ENCODE measurements at places on chromosomes 2 and 18.
A peak's percentile ranks its signal among the peaks of the same experiment; 100 is the strongest.

DNA sequence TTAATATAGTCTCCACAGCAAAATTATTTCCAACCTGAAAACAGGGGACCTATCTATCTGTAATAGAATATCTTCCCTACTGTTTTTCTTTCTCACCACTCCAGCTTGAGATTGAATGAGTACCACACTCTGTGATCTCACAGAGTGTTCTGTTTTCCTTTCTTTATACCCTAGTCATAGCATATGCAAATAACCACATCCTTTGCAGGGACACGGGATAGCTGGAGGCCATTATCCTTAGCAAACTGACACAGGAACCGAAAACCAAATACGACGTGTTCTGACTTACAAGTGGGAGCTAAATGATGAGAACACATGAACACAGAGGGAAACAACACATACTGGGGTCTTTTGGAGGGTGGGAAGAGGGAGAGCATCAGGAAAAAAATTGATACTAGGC, 224.7 kb downstream of the SLC8A1 start:
- no peak for DNase-seq

DNA sequence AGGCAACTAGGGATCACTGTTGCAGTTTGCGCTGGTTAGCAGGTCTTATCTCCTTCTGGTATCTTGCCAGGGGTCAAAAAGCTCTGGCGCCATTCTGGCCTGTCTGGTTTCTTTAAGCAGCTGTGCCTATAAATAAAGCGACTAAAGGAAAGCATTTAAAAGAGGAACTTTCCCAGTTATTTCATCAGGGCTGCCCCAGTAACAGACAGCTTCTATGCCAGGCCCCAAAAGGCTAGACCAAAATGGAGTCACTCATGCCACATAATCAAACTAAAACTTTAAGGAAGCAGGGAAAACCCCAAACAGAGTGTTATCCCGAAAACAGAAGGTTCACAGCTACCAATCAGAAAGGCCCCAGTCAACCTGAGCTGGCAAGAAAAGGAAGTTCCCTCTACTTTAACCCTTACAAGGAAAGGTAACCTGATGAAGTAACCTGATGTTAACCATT, 41.2 kb upstream of the HNRNPA3 start:
- DNase-seq = no peak

- peak; percentile 24 for DNase-seq
Observed at GRCh38 chr2:229714080-229714735, at the start of gene DNER. Gene DNER, minus strand, starts transcription at chr2:229714555. Its CDS starts 132 bp downstream, at chr2:229714423.

GRCh38 chr2:99879481-99879880, 262.9 kb downstream of the AFF3 start:
- DNase-seq = no peak

DNA sequence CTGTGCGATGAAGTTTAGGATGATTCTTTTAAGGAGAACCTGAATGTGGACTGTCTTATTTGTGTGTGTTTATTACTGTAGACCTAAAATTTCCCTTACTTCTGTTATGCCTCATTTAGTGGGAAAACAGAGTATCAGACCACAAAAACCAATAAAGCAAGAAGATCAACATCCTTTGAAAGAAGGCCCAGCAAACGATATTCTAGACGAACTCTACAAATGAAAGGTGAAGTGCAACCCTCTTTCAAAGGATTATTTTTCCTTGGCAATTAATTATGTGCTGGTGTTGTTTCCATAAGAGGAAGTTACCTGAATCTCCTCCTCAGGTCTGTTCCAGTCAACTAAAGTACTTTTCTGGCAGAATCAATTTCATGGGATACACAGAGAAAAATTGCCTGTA, 78.6 kb downstream of the EPB41L5 start:
- no peak for DNase-seq

GRCh38 chr2:172101821-172102390, 794 bp downstream of the DLX2 start:
- peak; percentile 51 for DNase-seq

GRCh38 chr2:40831321-40831873, 379.5 kb upstream of the SLC8A1 start:
- DNase-seq = no peak

- no peak for DNase-seq
Observed at GRCh38 chr2:234395891-234396420, 100.9 kb downstream of the ARL4C start.

DNA sequence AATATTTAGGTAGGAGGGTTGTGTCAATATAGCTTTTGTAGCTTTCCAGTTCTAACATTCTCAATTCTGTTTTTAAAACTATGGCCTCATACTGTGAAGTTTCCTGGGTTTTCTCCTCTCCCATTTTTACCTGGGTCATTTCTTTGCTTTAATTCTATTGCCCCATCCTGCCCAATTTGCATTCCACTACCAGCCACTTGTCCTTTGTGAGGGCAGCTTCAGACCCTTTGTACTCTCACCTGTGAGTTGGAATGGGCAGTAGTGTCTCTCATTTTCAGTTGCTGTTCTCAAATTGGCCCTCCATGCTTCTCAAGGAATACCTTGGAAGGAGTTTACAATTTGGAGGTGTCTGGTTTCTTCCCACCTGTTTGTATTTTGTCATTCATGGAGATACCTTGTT, 108.4 kb downstream of the CAMKMT start:
- DNase-seq = no peak

- DNase-seq = no peak
Observed at GRCh38 chr2:5121642-5122041, 570.5 kb upstream of the SOX11 start.

DNA sequence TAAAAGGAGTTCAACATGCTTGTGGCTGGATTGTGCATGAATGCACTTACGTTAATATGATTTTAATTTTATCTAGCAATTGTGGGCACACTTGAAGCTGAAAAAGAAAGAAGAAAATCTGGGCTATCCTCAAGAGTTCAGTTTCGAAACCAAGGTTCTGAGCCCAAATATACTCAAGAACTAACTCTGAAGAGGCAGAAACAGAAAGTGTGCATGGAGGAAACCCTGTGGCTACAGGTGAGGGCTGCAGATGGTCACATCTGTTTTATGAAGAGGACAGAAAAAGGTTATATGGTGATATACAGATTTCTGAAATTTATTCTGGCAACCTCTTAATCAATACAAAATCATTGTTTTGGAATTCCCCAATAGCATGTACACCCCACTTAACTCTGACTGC, 57.3 kb downstream of the ITGA6 start:
- no peak for DNase-seq

- DNase-seq = no peak
Observed at GRCh38 chr2:213752575-213752974, 468.3 kb downstream of the SPAG16 start.

- no peak for DNase-seq
Observed at GRCh38 chr2:183927406-183928325, 670.7 kb upstream of the ZNF804A start.

DNA sequence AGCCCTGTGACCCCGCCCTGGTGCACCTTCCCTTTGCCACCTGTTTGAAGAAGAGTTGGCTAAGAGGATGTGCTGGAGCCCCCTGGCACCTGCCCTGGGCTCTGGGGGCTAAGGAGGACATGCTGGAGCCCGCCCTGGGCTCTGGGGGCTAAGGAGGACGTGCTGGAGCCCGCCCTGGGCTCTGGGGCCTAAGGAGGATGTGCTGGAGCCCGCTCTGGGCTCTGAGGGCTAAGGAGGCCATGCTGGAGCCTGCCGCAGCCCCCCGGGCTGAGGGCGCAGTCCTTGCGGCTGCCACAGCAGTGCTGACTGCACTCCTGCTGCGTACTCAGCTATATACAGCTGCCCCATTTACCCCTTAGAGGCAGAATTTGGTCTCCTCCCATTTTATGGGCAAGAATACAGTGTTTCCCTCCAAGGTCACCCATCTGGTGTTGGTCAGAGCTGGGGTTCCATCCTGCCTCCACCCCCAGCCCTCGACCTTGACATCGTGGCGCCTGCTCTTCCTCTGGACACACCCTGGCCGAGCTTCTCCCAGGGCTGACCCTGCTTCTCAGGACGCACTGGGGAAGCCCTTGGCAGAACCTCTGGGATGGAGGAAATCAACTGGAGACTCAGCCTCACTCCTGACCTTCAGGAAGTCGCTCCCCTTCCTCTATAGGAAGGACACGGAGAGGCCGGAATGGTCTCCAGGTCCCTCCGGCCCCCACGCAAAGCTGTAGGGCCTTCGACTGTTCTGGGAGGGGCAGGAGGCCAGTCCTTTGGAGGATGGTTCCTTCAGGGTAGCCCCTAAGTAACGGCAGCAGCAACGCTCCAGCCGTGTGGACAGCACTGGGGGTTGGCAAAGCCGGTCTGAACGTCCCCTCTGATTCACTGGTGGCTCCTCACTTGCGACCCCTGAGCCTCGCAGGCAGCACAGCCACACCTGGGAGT, 65.0 kb upstream of the HPCAL1 start:
- no peak for DNase-seq

- no peak for DNase-seq
Observed at GRCh38 chr2:235946590-235946989, 221.6 kb downstream of the GBX2 start.

GRCh38 chr18:63197246-63197869, 122.2 kb downstream of the BCL2 start:
- DNase-seq = peak; percentile 37

DNA sequence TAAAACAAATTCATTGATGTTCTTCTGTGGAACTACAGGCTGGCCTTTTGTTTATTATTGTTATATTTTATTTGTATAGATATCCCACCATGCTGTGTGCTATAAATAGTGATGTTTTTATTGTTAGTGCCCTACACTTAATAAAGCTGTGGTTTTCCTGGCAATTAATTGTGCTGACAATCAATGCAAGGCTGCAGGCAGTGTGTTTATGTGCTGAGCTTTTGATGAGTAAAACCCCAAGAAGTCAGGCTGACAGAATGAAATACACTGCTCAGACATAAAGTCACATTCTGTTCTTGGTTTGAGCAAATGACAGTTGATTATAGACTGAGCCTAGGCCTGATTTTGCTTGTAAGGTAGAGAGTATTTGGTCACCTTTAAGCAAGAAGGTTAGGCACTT, 362.7 kb downstream of the CPS1 start:
- no peak for DNase-seq

- no peak for DNase-seq
Observed at GRCh38 chr18:49631146-49631866, 69.4 kb downstream of the LIPG start.

DNA sequence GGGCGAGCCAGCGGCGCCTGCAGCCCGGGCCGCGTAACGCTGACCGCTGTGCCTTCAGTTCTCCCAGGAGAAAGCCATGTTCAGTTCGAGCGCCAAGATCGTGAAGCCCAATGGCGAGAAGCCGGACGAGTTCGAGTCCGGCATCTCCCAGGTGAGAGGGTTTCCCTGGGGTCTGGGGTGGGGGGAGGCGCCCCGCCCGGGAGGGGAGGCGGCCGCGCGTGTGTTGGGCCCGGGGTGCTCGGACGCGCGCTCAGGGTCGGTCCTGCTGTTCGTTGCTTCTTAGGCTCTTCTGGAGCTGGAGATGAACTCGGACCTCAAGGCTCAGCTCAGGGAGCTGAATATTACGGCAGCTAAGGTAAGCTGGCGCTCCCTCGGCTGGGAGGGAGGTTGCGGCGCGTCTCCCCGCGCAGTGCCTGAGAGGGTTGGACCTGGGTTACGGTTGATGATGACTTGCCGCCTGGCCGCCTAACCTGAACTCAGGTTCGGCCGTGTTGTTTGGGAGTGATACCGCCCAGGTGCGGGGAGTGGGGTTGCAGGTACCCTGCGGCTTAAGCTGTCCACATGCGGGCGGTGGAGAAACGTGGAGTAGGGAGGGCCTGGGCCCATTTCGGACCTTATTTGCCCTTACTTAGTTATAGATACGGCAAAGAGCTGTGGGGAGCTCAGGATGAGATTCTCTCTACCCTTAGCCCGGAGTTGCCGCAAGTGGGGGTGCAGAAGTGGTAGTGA, 638 bp downstream of the RPS7 start:
- peak; percentile 6 for DNase-seq

DNA sequence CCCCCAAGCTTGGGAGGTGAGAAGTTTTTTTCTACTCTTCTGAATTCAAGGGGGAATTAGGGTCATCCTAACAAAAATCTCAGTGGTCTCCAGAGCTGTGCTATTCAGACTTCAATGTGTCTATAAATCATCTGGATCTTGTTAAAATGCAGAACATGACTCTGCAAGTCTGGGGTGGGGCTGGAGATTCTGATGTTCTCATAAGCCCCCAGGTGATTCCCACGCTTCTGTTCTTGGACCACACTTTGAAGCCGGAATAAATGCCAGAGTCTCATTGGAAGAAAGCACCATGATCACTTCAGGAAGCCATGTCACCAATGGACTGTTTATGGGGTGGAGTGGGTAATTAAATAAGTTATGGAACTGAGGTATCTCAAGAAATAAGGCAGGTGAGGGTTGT, 22.2 kb upstream of the SLC16A14 start:
- no peak for DNase-seq

DNA sequence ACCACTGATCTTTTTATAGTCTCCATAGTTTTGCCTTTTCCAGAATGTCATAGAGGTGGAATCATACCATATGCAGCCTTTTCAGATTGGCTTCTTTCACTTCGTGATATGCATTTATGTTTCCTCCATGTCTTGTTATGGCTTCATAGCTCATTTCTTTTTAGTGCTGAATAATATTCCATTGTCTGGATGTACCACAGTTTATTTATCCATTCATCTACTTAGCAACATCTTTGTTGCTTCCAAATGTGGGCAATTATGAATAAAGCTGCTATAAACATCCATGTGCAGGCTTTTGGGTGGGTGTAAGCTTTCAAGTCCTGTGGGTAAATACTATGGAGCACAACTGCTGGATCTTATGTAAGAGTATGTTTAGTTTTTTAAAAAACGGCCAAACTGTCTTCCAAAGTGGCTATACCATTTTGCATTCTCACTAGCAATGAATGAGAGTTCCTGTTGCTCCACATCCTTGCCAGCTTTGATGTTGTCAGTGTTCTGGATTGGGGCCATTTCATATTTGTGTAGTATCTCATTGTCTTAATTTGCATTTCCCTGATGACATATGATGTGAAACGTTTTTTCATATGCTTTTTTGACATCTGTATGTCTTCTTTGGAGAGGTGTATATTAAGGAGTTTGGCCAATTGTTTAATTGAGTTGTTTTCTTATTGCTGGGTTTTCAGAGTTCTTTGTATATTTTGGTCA, 20.6 kb downstream of the STPG4 start:
- no peak for DNase-seq

- DNase-seq = no peak
Observed at GRCh38 chr18:6590326-6590725, 139.2 kb upstream of the ARHGAP28 start.

DNA sequence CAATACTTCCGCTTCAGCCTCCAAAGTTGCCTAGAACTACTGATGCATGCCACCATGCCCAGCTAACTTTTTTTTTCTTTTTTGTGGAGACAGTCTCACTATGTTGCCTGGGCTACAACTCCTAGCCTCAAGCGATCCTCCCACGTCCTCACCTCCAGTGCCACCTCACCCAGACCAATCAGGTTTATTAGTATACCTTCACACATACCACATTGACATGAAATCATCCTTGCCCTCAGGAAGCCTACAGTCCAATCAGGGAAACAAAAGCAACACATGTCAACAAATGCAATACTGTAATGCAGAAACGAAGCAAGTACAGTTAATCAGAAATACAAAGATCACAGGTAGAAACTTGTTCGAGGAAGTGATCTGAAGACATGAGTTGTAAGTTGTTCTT, 4.0 kb downstream of the TRIP12 start:
- no peak for DNase-seq

All from naive thymus-derived CD8-positive, alpha-beta T cell (primary cell).